ENCODE measurements at places on chromosomes 16 and 17.

DNA sequence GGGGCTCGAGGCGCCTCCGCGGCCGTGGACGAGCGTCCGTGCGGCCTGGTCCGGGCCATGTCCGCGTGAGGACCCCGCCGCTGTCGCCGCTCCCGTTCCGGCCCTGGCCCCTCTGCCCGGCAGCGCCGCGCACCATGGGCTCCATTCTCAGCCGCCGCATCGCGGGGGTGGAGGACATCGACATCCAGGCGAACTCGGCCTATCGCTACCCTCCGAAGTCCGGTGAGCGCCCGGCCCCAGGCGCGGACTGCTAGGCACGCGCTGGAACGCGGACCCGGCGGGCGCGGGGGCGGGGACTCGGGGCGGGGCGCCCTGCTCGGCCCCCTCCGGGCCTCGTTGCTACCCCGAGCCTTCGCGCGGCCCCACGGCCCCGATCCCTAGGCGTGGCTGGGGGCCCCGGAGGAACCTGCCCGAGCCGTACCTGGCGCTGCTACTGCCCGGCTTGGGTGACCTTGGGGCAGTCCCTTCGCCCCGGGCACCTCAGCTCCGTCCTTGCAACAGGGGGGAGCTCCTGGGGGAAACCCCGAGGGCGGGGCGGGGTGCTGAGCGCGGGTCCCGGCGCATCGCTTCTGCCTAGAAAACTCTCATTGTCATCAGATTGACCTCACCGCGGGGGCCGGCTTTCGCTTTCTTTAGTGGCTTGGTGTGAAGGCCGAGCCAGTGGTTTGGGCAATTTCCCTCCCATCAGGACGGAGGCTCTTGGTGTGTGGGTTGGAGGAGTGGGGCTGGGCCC, 367 bp downstream of the MGRN1 start:
- peak; percentile 62 for DNase-seq

- DNase-seq, result no peak
Measured at GRCh38 chr16:89936034-89936433, 12.5 kb upstream of the DEF8 start.

GRCh38 chr17:79579074-79579800, 31.6 kb downstream of the RBFOX3 start:
- no peak for DNase-seq

- DNase-seq, result no peak
Measured at GRCh38 chr16:63512910-63513309, 1476.7 kb upstream of the CDH8 start.

GRCh38 chr17:35731239-35731916, at the start of gene RASL10B:
Gene RASL10B (plus strand): TSS chr17:35731639. CDS start chr17:35735185, 3,546 bp downstream.
- DNase-seq, result no peak

GRCh38 chr17:39738983-39739884, 1.5 kb downstream of the GRB7 start:
- no peak for DNase-seq
